Stimulated activated CD8-positive, alpha-beta memory T cell treated with anti-CD3 and anti-CD28 coated beads, Interleukin-4, amount 100 ng/mL, for 1 hour (primary cell): ENCODE measurements at places on chromosomes 3 and 15.

DNA sequence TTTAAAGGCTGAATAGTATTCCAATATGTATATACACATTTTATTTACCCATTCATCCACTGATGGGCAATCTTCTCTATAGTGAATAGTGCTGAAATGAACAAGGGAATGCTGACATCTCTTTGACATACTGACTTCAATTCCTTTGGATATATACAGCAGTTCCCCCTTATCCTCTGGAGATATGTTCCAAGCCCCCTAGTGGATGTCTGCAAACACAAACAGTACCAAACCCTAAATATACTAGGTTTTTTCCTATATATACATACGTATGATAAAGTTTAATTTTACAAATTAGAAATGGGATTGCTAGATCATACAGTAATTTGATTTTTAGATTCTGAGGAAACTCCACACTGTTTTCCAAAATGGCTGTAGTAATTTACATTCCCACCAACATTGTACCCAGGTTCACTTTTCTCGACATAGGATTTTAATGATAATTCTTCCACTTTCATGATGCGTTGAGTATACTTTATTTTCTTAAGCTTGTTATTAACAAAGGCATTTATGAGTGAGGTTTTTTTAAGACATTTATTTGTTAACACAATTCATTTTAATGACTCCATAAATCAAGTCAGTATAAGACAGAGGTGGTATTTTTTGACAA lies 38.2 kb downstream of the VPS13C start:
- DNase-seq, result no peak

- no peak for DNase-seq
These were observed 18.4 kb downstream of the SMAD6 start for GRCh38 chr15:66720206-66721010.

DNA sequence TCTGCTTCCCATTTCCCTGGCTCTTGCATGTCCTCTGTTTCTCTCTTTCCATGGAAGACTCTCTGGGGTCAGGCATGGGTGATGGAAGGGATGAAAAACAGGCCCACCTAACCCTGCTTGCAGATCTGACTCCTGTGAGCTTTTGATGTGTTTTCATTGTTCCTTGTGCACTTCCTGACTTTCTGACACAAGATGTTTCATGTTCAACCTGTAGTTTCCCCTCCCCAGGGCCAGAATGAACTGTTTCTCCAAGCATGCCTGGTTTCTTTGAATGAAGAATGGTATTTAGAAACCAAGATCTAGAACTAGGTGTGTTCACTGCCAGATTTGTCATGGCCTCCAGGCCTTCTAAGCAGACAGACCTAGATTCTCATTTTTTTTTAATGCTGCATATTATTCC lies 36.1 kb upstream of the CRTC3 start:
- DNase-seq, result no peak

- DNase-seq, result no peak
These were observed 96.2 kb upstream of the PLCL2 start for GRCh38 chr3:16788440-16789056.

GRCh38 chr3:106745344-106746168 lies 631.7 kb upstream of the CCDC54 start:
- no peak for DNase-seq

DNA sequence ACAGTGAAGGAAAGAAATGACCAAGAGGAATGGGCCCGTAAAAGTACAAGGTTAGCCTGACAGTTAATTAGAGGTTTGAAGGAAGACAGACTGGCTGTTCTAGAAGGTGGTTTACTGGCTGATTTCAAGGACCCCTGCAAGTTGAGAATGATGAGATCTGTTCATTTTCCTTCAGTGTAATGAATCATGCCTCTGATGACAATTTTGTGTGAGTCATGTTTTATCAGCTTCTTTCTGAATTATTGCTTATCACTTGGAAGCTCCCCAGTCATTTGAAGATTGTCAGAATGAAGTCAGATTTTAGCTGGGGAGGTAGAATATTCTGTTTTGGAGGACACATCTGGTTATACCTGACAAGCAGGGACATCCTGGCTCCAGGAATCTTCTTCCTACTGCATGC lies 50.6 kb downstream of the DRD3 start:
- DNase-seq, result no peak

DNA sequence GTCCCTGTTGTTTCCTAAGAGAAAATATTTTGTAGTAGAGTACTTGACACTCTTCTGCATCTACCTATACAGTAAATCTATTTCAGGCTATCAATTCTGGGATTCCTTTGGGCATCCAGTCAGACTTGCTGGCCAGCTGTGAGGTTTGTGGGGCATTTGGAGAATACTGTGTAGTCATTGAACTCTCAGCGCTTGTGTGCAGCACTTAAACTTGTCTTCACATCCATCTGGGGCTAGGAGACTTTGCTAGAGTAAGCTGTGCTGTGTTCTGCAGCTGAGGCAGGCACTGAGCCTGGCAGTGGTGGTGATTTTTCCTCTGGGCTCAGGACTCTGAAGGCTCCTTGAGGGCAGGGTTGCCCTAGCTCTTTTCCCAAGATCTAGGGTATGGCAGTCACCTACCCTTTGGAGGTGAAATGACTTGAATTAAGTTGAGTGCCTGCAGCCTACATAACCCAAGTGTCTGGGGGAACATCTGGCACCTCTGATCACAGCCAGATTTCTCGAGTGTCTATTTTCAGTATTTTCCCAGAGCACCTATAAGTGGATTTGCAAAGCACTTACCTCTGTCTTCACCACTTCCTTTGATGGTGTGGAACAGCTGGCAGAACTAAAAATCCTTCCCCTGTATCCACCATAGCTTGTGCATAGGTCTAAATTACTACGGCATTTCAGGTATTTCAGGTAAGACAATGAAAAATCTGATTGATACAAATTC lies 19.3 kb downstream of the CLSTN2 start:
- no peak for DNase-seq

GRCh38 chr3:24683633-24684384 lies 189.2 kb upstream of the THRB start:
- no peak for DNase-seq

- no peak for DNase-seq
These were observed 377.5 kb downstream of the EDEM1 start for GRCh38 chr3:5565026-5565425.

DNA sequence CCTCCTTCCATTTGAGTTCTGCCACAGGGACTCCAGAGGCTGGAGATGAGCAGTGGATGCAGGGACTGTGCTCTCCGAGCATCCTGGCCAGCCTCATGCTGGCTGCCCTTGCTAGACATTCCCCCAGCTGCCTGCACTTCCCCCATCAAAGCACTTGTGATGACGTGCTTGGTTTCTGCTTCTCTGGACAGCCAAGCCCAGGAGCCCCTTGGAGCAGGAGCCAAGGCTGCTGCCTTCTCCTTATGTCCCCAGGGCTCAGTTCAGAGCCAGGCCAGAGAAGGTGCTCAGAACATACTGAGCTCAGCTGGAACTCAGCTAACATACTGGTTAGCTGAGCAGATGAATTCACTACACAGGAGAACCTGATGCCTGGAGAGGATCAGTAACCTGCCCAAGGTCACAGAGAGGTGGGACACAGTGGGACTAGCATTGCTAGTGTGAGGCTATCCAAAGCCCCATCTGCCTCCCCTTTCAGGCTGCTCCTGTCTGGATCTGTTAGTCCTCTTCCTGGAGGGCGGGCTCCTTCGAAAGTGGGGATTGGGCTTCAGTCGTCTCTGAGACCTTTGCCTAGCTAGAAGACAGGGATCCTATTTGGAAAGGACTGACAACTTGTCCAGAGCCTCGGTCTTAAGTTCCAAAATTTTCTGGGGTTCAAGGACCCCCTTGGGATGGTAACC lies 4.3 kb downstream of the PCBP4 start:
- no peak for DNase-seq

- no peak for DNase-seq
These were observed 143.1 kb downstream of the WDR76 start for GRCh38 chr15:43969802-43970375.

DNA sequence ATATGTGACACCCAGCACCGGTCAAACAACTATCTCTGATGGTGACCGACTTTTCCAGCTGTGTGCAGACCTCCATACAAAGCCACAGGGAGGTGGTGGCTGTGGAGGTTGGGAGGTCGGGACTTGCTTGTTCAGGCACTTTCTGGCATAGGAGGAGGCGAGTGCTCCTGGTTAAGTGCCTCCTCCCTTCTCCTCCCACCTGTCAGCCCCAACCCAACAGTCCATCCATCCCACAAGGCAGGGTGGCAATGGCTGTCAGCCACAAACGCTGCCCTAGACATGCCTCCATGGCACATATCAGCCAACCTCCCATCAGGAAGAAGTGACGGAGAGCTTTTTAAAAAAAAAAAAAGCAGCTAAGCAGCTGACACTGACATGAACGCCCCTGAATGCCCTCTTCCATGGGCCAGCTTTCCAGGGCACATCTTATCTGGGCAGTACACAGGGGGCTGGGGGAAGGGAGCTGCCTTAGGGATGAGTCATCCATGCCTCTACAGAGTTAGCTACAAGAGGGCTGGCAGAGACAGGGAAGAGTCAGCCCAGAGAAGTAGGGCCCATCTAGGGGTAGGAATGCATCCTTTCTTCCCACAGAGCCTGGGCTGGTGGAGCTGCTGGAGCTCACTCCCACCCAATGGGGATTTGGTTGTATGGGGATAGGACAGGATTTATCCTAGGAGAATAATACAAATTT lies 41.2 kb downstream of the CCDC12 start:
- no peak for DNase-seq

DNA sequence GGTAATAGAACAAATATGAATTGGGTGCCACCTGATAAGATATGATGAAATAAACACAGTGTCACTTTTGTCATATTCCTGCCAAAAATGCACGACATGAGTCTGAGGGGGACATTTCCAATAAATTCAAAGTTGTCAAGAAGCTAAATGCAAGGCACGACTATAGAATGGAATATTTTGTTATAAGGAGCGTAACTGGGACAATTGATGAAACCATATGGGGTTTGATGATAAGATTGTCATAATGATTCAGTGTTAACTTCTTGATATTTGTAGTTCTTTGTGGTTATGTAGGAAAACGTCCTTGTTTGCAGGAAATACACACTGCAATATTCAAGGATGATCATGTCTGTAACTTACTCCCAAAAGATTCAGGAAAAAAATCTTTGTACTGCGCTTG lies 163.3 kb downstream of the MEX3B start:
- DNase-seq, result no peak

DNA sequence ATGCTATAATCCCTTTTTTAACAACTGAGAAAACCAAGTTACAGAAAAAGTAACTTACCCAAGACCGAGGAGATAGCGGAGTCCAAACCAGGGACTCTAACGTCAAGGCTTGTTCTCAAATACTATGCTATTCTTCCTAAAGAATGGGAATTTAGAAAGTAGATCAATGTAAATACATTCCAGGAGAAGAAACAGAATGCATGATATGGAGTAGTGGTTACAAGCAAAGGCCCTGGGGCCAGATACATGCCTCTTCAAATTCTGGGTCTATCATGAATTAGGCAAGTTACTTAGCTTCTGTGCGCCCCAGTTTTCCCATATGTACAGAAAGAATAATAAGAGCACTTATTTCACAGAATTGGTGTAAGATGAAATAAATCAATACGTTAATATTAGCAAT lies 102.0 kb upstream of the CHMP2B start:
- DNase-seq, result no peak

DNA sequence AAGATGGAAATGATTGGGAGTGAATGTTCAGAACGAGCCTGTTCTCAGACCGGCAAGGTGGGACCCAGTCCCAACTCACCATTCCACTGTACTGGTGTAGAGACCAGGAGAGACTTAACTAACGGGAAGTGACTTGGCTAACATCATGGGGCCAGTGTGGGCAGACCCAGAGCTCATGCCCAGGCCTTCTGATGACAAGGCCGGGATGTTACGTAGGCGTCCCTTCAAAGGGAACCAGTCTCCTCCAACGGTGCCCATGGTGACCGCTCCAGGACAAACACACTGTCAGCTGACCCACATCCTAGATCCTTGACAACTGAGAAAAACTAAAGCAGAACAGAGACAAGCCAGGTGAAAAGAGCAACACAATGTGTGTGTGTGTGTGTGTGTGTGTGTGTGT lies 128.4 kb upstream of the HACD2 start:
- no peak for DNase-seq

GRCh38 chr3:156760333-156760732 lies 65.8 kb upstream of the LEKR1 start:
- DNase-seq, result no peak

DNA sequence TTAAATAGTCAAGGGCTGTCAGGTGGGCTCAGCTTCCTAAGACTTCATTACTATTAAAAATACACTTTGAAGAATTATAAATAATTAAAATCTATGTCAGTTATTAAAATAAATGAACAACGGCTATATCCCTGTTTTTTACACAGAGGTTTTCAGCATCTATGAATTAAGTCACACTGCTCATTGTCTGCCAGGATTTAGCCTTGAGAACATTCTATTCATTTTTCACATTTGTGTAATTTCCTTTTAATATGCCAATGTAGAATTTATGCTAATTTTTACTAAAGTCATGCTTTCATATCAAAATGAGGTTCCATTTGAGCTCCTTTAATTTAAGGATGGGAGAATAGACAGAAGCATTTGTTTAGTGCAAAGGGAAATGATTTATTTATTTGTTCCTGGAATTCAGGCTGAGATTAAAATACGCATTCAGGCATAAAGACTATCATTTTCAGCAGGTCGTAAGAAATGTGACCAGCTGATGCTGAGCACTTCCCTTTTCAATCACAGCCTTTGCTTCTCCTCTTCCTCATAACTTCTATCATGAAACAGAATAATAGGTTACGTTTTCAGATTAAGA lies 345.1 kb downstream of the MFSD1 start:
- no peak for DNase-seq

GRCh38 chr3:25863416-25863959 lies 73.6 kb downstream of the OXSM start:
- no peak for DNase-seq

DNA sequence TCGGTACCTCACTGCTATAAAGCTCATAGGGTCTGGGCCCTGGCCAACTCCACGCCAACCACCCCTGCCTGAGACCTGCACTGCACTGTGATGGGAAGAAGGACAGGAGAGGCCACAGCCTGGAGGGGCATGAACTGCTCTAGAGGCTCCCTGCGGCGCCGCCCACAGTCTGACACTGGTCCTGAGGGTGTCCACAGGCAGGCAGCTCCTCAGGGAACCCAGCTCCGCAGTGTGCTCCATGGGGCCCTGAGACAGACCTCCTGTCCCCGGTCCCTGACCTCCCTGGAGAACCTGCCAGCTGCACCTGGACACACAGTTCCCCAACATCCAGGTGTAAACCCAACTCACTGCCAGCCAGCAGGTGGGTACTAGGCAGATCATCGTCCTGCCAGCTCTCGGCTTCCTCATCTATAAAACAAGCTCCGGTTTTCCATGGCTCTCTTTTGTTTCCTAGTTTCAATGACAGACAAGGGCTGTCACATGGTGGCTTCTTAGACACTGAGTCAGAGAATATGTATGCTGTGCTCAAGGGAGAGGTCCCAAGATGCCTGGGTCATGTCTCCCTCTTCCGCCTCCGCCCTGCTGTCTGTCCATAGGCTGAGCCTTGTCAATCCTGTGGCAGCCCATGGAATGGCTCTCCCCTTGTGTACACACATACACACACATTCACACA lies 5.1 kb upstream of the HAPLN3 start:
- no peak for DNase-seq

- DNase-seq, result peak; percentile 10
These were observed 1.3 kb upstream of the PIGZ start for GRCh38 chr3:196969660-196970546.
